ENCODE measurements at places on chromosomes 11 and 22.

DNA sequence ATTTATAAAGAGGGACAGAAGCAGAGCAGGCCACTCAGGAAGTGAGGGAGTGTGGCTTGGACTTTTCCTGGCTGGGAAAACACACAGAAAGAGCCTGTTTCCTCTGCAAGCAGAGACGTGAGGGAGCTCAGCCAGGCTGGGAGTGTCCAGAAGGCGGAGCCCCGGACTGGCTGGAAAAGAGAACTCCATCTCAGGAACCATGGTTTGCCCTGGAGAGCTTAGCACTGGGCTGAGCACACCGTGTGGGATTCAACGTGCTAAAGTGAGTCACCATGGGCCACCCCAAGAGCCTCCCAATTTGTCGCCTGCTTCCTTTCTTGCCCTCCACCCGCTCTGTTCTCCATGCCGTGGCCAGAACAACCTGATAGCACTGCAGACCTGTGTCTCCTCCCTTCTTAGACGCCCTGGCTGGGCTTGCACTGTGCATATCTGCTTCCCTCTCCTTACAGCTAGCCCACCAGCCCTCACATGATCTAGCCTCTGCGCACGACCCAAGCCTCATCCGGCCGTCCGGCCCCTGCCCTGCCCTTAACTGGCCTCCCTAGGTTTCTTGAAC is 51.8 kb downstream of the GALNT18 start:
- DNase-seq, result no peak

GRCh38 chr11:106331176-106331575 is 253.7 kb downstream of the AASDHPPT start:
- no peak for DNase-seq

GRCh38 chr11:87323899-87324298 is 286.2 kb downstream of the TMEM135 start:
- no peak for DNase-seq

- DNase-seq, result no peak
Measured at GRCh38 chr11:34632105-34632791, 11.4 kb downstream of the EHF start.

DNA sequence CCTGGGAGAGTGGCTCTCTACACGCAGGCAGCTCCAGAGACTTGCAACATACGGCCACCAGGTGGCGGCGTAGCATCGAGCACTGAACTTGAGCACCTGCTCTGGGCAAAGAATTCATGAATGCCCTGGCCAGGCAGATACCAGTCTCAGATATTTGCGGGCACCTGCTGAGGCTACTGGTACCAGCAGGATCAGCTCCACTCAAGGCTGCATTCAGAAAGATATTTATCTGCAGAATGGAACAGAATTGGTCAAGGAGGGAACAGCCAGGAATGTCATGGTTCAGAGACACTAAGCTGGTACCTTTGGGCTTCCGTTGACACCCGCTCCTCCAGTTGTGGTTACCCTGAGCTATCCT is 10.8 kb upstream of the CCDC86 start:
- DNase-seq, result peak; percentile 84

DNA sequence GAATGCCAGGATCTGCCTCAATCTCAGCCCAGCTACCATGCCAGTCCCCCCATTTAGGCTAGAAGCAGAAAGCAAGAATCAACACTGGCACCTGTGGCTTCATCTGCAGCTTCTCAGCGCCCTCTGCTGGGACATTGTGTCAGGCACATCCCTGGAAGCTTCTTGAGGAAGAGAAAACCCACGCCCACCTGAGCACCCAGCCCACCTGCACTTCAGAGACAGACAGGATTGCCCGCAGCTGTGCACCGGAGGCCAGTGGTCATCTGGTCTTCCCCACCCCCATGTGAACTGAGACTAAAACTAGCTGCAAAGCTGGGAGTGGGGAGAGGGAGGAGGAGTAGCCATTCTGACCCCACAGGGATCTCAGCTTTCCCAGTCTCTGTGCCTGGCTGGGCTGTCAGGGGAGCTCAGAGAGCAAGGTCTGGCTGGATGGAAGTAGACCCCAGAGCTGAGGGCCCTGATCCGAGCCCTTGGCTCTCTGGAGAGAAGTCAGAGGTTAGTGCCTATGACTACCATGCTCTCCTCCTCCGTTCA is 66.8 kb downstream of the FEZ1 start:
- DNase-seq, result no peak

DNA sequence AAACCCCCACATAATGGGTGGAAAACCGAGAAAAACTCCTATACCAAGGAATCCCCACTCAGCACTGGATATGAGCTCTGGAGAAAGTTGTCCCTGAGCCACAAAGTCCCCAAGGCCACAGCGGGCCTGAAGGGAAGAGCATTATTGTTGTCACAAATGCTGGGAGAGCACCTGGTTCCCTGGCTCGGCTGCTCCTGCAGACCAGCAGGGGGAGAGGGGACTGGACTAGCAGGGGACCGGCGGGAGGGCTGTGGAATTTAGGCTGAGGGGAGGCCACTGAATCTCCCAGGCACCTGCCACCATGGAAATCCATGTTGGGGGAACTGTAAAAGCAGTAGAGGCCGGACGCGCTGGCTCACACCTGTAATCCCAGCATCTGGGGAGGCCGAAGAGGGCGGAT is 7.0 kb downstream of the PC start:
- no peak for DNase-seq

DNA sequence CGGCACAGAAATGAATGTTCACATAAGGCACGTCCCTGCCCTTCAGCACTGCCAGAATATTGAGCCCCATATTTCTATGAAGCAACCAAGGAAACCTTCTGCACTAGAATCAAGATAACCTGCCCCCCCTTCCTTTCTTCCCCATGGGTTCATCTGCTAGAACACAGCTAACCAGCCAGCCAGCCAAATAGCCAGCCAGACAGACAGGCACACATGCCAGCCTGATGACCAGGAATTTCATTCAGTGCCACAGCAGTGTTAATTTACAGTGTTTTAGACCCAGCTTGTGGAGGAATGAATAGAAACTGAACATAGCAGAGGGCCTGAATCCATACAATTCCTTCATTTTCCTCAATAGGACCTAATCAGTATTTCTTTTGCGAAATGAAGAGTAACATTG is 57.0 kb downstream of the TENM4 start:
- DNase-seq, result no peak

GRCh38 chr22:39915295-39915726 is 14.4 kb downstream of the GRAP2 start:
- no peak for DNase-seq

- DNase-seq, result no peak
Measured at GRCh38 chr22:47333625-47334024, 571.2 kb downstream of the TBC1D22A start.

- DNase-seq, result no peak
Measured at GRCh38 chr11:110251836-110252235, 44.6 kb downstream of the RDX start.

GRCh38 chr11:14446701-14447169 is 52.9 kb downstream of the COPB1 start:
- DNase-seq, result no peak

GRCh38 chr11:64234647-64235379 is 429 bp downstream of the VEGFB start:
- peak; percentile 55 for DNase-seq

GRCh38 chr11:8543278-8543677 is 50.8 kb downstream of the STK33 start:
- no peak for DNase-seq

- DNase-seq, result peak; percentile 87
Measured at GRCh38 chr22:40289991-40290459, 56.3 kb upstream of the ADSL start.

DNA sequence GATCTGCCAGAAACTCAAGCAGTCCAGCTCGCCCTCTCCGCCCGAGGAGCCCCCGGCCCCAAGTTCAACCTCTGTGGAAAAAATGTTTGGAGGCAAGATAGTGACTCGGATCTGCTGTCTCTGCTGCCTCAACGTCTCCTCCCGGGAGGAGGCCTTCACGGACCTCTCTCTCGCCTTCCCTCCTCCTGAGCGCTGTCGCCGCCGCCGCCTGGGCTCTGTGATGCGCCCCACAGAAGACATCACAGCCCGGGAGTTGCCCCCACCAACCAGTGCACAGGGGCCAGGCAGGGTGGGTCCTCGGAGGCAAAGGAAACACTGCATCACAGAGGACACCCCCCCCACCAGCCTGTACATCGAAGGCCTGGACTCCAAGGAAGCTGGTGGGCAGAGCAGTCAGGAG is 20.8 kb downstream of the USP35 start:
- no peak for DNase-seq

- DNase-seq, result no peak
Measured at GRCh38 chr11:18321578-18321968, 367 bp downstream of the HPS5 start.

- DNase-seq, result no peak
Measured at GRCh38 chr11:73797457-73797856, 9.8 kb downstream of the MRPL48 start.

GRCh38 chr22:22583030-22583429 is 24.0 kb upstream of the PRAME start:
- no peak for DNase-seq

- no peak for DNase-seq
Measured at GRCh38 chr11:74010306-74011300, 1.7 kb upstream of the UCP3 start.

DNA sequence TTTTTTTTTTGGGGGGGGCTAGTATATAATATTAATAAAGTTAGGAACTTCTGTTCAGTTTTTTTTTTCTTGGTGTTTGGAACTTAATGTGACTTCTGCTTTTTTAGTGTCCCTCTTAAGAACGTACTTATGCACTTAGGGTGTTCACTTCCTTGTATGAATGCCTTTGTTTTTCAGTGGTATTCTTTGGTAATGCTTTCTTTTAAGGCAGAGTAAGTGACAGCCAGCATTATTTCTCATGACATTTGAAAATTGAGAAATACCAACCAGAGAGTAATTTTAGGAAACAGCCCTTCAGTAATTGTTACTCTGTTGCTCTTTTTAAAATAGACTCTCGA is 2.4 kb downstream of the GRK3 start:
- DNase-seq, result no peak

DNA sequence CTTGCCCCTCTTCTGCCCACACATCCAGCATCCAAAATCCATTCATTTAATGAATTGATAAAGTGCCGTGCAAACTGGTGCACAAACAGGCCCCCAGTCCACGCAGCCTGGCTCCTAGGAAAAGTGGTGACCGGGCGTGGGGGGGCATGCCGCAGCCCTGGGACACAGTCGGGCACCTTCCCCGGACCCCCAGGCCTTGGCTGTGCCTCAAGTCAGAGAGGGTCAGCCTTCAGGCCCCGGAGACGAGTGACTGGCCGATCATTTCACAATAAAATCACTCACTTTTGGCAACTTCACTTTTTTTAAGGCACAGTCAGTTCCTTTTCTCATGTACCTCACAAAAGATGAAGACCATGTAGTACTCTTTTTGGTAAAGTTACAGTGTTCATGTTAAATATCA is 8.0 kb downstream of the CDPF1 start:
- no peak for DNase-seq

GRCh38 chr11:133927690-133928627 is 28.8 kb downstream of the IGSF9B start:
- peak; percentile 81 for DNase-seq

DNA sequence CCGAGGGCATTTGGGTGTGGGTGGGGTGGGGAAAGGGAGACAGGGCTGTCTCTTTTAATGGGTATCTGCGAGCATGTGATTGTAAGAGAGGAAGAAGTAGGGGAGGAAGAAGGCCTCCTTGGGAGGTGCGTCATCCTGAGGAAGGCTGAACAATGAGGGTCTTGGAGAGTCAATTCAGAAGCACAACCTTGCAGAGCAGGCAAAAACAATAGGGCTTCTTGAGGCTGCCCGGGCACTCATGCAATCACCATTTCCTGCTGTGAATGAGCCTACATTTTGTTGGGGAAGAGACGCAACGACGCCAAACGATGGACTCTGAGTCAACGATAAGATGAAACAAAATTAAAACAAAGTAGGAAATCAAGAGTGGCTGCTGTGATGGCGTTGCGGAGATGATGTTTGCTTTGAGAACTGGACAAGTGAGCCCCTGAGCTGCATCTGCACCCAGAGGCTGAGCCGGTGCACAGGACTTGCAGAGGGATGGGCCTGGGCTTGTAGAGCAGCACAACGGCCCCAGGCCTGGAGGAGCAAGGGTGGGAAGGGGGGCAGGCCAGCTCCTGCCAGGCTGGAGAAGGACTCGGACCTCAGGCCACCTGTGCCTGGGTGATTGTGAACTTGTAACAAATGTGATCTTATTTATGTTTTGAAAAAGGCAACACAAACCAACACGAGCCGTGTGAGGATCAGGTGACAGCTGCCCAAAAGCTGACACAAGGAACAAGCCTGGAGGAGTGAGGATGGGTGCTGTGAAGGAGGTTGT is 92.3 kb upstream of the B3GAT1 start:
- no peak for DNase-seq

DNA sequence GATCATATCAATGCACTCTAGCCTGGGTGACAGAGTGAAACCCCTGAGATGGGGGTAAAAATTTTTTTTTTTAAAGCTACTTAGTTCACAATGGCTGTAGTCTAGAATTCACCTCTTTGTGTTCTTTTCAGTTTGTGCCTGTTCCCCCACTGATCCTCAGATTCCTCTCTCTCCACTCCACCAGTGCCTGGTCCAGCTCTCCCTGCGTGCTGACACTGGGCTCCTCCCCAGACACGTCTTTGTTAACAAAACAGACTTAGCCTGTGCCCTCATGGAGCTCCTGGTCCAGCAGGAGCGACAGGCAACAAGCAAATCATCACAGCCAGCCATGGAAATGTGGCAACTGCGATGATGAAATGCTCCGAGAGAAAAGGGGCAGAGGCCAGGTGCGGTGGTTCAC is 34.0 kb downstream of the IFT27 start:
- no peak for DNase-seq
